ENCODE measurements at places on chromosomes 1 and 21. TPM values are rescaled to one million over a fixed set of nuclear protein-coding genes. Genes with fewer than 3 reads are reported as not detected.

Gene TMEM81
- total RNA-seq: not detected

Gene RTCA
- 20.0 TPM for total RNA-seq

Gene ESPN
- total RNA-seq: 0.24 TPM

Gene GPR153
- 17.6 TPM for total RNA-seq

Gene PPIAL4G
- total RNA-seq: 10.4 TPM

Gene GJB4
- 0.24 TPM for total RNA-seq

Gene TMEM200B
- total RNA-seq: 14.0 TPM

Gene CYP4B1
- 2.9 TPM for total RNA-seq

Gene CD5L
- total RNA-seq: not detected

Gene AK2
- total RNA-seq: 82.6 TPM

GRCh38 chr1:108617008-108617723 is 43.7 kb downstream of the HENMT1 start:
- DNase-seq: no peak

- no peak for DNase-seq
Observed at GRCh38 chr1:59428828-59429227, 131.9 kb downstream of the FGGY start.

DNA sequence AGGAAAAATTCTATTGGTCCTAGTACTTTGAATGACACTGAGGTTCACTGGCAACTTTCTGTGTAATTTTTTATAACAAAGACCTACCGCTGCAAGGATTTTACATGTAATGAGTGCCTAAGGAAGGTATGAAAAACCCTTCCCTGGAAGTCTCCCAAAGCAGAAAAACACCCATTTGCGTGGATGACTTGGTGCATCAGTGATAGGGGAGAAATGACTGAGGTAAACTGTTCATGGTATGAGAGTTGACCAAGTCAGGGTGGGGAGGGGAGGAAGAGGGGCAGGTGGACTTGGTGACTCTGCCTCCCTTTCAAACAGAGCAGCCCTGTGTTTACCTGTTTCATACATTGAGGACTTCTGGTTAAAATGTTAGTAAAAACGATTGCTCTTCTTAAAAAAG is 78.8 kb upstream of the IPO9 start:
- no peak for DNase-seq

GRCh38 chr1:186626356-186626932 is 53.8 kb downstream of the PTGS2 start:
- peak; percentile 22 for DNase-seq

GRCh38 chr1:54545916-54546635 is 2.0 kb upstream of the ACOT11 start:
- no peak for DNase-seq

- DNase-seq: no peak
Observed at GRCh38 chr1:229590119-229590518, 31.6 kb upstream of the ABCB10 start.

DNA sequence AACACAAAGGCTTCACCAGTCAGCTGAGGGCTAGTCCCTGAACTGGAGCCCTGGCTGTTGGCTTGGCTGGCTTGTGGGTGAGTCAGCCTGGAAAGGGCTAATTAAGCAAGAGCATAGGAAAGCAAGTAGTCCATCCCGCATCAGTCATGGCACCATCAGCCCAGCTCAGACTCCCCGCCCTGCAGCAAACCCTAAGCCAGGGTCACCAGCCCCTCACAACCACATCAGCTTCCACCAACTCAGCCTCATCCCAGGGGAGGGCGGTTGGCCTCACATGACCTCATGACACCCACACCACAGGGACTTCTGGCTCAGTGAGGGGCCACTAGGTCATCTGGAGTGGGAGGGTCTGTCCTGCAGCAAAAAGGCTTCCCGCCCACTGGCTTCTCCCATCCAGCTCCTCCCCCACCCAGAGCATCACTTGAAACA is 7.0 kb upstream of the SPATC1L start:
- DNase-seq: no peak

GRCh38 chr1:33055210-33056008 is 18.7 kb upstream of the AK2 start:
- peak; percentile 80 for DNase-seq

- DNase-seq: peak; percentile 20
Observed at GRCh38 chr1:69693921-69694675, 126.4 kb downstream of the LRRC7 start.

DNA sequence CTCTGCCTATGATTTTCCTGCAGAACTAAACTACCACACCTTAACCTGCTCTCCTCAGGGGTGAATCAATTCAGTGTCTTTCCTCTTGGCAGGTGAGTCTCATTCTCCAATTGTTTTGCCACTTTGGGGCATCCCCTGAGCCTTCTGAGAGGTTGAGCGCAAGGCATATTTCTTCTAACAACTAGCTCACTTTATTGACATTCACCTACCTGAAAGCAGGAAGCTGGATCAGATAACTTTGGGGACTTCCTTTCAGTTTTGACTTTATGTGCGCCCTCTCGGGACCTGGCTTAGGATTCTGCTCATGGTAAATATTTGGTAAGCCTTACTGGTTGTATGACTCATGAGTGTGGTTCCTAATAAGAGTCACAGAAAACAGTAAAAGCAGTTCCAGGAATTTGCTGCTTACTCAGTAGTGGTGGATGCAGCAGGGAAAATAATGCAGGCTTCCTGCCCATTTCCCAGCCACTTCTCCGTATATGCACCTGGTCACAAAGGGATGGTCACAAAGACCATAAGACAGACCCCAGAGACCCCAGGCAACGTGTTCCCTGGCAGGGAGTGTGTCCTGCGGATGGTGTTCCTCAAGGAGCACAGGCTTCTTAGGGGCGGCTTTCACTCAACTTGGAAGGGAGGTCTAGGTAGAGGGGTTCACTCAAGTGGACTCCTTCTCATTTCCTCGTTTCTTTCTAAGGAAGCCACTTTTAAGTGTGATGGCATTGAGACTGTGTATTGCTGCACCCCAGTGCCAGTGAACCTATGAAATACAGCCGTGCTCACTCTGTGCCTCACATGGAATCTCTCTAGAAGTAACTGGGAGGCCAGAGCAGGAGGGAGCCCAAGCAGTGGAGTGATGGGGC is 22.0 kb upstream of the BATF3 start:
- no peak for DNase-seq

- DNase-seq: no peak
Observed at GRCh38 chr1:193118194-193118593, 3.6 kb upstream of the CDC73 start.

GRCh38 chr1:219339466-219339865 is 165.8 kb downstream of the LYPLAL1 start:
- no peak for DNase-seq

- DNase-seq: no peak
Observed at GRCh38 chr21:31862078-31862477, 10.7 kb upstream of the HUNK start.

DNA sequence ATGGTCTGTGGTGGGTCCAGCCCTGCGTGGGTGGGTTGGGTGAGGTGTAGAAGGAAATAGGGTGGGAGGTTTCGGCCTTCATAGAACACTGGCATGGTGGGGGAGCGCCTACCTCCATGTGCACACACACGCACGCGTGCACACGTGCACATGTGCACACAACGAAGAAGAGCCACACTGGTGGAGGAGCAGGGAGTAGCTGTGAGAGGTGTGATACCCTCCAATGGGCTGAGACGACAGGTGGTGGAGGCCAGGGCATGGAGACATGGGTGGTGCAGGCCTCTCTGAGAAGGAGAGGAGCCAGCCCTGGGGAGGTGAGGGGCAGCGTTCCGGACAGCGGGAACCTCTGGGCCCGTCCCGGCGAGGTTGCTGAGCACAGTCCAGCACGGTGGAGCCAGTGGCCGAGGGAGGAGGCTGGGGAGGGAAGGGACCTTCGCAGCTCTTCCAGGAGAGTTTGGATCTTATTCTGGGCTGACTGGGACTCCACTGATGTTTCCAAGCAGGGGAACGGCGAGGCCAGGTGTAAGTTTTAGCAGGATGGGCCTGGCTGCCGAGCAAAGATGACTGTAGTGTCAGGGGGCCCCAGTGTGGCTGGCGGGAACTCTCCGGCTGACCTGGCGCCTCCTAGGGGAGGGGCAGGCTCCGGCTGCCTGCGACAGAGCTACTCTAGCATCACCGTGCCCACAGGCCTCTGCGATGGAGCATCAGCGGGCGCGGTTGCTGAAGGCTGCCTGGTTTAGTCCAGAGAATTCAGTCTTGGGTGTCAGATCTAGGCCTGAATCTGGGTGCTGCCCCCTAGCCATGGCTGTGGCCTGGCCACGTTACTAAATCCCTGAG is 107.2 kb downstream of the ARHGEF10L start:
- no peak for DNase-seq

- peak; percentile 84 for DNase-seq
Observed at GRCh38 chr1:205918955-205919746, 24.1 kb downstream of the SLC26A9 start.

GRCh38 chr1:17494114-17494729 is 45.3 kb upstream of the ARHGEF10L start:
- peak; percentile 40 for DNase-seq

DNA sequence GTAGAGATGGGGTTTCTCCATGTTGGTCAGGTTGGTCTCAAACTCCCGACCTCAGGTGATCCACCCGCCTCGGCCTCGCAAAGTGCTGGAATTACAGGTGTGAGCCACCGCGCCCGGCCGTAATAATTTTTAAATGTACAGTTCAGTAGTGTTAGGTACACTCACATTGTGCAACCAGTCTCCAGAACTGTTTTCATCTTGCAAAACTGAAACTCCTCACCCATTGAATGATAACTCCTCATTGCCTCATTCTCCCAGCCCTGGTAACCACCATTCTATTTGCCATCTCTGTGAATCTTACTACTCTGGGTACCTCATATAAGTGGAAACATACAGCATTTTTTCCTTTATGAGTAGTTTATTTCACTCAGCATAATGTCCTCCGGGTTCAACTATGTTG is 3.4 kb downstream of the NLRP3 start:
- no peak for DNase-seq

GRCh38 chr21:41948078-41948895 is 5.5 kb downstream of the C2CD2 start:
- no peak for DNase-seq

- no peak for DNase-seq
Observed at GRCh38 chr1:3061981-3062615, 6.9 kb upstream of the PRDM16 start.

DNA sequence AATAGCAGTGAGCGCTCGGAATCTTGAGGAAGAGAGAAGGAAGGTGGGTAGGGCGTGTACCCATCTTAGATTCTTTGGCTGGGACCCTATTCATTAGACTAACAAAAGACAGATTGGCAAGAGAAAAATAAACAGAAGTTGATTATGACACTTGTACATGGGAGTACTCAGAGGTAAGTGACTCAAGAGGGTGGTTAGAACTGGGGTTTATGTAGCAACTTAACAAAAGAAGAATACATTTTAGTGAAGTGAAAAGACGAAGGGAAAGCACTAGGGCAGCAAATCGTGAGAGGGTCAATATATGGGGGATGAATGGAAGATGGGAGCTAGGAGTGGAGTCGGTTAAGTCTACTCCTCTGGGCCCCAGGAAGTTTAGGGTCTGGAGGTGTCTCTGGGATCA is 25.8 kb upstream of the RCC2 start:
- no peak for DNase-seq

- no peak for DNase-seq
Observed at GRCh38 chr21:41821081-41821755, 54.4 kb upstream of the RIPK4 start.

DNA sequence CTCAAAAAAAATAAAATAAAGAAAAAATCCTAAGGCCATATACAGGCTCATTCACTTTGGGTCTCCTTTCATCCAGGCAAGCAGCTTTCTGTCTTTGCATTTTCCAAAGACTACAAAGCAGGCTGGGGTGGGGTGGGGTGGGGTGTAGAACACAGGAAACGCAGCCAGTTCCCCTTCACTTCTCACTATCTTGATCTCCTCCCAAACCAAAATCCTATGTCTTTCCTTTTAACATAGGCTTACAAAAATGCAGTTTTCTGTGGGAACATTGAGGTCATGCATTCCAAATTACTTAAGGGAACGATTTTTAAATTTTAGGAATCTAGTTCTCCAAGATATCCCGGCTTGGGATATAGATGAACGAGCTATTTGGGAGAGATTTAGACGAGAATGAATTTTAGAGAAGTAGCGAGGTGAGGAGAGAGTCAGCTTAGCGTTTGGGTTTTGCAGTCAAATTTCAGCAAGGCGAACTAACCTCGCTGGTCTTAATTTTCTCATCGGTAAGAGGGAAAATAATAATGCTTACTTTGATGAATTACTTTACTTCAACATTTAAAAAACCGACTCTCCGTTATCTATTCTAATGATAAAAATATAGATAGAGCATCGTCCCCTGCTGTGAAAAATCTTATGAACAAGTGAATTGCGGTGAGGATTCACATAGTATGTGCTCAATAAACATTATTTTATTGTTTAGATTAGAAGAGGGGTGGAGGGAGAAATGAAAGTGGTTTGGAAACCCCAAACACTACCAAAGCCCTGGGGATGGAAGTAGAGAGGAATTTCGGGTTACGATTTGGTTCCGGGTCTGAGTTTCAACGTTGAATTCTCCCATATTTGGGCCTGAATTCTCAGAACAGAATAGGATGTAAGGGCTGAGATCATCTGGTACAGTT is 735 bp upstream of the STX12 start:
- DNase-seq: peak; percentile 83

DNA sequence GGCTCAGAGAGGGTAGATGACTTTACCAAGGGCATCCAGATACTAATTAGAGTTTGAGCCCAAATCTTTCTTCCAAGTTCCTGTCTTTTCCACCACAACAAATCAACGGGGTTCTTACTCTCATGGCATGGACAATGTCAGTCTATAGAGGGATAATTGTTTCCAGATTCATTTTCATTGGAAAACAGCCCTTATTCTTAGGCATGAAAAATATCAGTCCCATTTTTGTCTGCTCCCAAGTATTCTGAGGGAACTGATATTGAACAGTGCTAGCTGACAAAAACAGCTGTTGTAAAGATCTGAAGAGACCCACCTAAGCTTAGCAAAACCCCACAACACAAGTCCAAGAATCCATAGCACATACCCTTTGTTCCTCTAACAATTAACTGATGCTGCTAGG is 349.1 kb upstream of the BEND5 start:
- no peak for DNase-seq

DNA sequence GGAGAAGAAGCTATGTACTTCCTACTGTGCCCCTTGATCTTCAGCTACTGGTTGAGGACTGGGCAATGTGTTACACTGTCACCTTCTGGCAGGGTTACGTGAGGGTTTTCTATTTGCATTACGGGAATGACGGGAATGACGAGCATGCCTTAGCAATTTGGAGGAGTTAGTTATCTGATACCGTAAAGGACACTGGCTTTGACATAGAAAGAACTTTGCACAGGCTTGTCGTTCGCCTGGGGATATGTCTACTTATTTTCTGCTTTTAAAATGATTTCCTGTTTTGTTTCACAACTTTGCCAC is 19.8 kb upstream of the ACBD6 start:
- peak; percentile 75 for DNase-seq

GRCh38 chr1:153771261-153771660 is 3.9 kb upstream of the SLC27A3 start:
- DNase-seq: no peak

- no peak for DNase-seq
Observed at GRCh38 chr1:21654209-21654608, 14.9 kb downstream of the RAP1GAP start.

- no peak for DNase-seq
Observed at GRCh38 chr1:110605446-110605845, 712 bp downstream of the KCNA2 start.

Measured in umbilical cord (tissue), 2 donors.